Mucosa of gallbladder (tissue), 1 donor: ENCODE measurements at places on chromosomes 2 and 18. TPM values are rescaled to one million over a fixed set of nuclear protein-coding genes. Genes with fewer than 3 reads are reported as not detected.

Gene TACR1
- total RNA-seq: 0.83 TPM

Gene LYPD6
- total RNA-seq: 30.1 TPM

Gene CPO
- 0.23 TPM for total RNA-seq

Gene EPHA4
- 9.0 TPM for total RNA-seq

Gene XPO1
- 134 TPM for total RNA-seq

Gene DUSP28
- 4.0 TPM for total RNA-seq

Gene MAP4K4
- 50.9 TPM for total RNA-seq

Gene LIMS2
- total RNA-seq: 104 TPM

Gene IL36G
- total RNA-seq: not detected

Gene COL5A2
- 30.8 TPM for total RNA-seq

Gene ANTXR1
- total RNA-seq: 142 TPM

Gene NYAP2
- 0.06 TPM for total RNA-seq

Gene C2orf66
- not detected for total RNA-seq

Gene ZNF396
- 3.3 TPM for total RNA-seq

Gene SERPINB5
- 0.14 TPM for total RNA-seq

Gene G6PC2
- not detected for total RNA-seq

Gene PAIP2B
- 6.9 TPM for total RNA-seq

Gene MATN3
- total RNA-seq: 0.89 TPM

Gene RAX
- not detected for total RNA-seq

Gene HOXD3
- 3.2 TPM for total RNA-seq

Gene ST8SIA3
- total RNA-seq: 2.9 TPM

Gene TTN
- total RNA-seq: 92.5 TPM

Gene REG3A
- 2.9 TPM for total RNA-seq

Gene RGPD4
- not detected for total RNA-seq

Gene RIT2
- total RNA-seq: not detected

Gene MROH2A
- 1.2 TPM for total RNA-seq

Gene RRM2
- total RNA-seq: 5.4 TPM

Gene TUBA3E
- total RNA-seq: not detected

Gene LIPG
- total RNA-seq: 138 TPM

Gene GREB1
- 12.5 TPM for total RNA-seq

Gene IL18R1
- 6.2 TPM for total RNA-seq

Gene REG1A
- 33.7 TPM for total RNA-seq

Gene NCKAP1
- 127 TPM for total RNA-seq

Gene NBEAL1
- 56.3 TPM for total RNA-seq

Gene TDRD15
- not detected for total RNA-seq

Gene ALPI
- total RNA-seq: 1.0 TPM

Gene MOCOS
- 7.5 TPM for total RNA-seq

Gene B3GNT7
- 281 TPM for total RNA-seq

Gene EML6
- 2.1 TPM for total RNA-seq

Gene C2orf49
- total RNA-seq: 17.4 TPM

Gene LYG2
- not detected for total RNA-seq

Gene UGGT1
- total RNA-seq: 52.6 TPM

Gene BOLL
- total RNA-seq: not detected

Gene B4GALT6
- 16.9 TPM for total RNA-seq

Gene ALKAL2
- 69.5 TPM for total RNA-seq

Gene YIPF4
- 61.5 TPM for total RNA-seq

Gene RND3
- total RNA-seq: 39.7 TPM

Gene CYP1B1
- total RNA-seq: 25.4 TPM

Gene SIX3
- not detected for total RNA-seq

Gene VWC2L
- not detected for total RNA-seq
